Activated CD4-positive, alpha-beta T cell treated with anti-CD3 and anti-CD28 coated beads, Interleukin-2, amount 10 ng/mL, durations not matched to agents 7 days and 5 days (primary cell): ENCODE measurements at places on chromosomes 12 and 14. TPM values are rescaled to one million over a fixed set of nuclear protein-coding genes. Genes with fewer than 3 reads are reported as not detected.
A peak's percentile ranks its signal among the peaks of the same experiment; 100 is the strongest.

Gene FOXM1
- 131 TPM for total RNA-seq

Gene B4GALNT1
- 0.77 TPM for total RNA-seq

Gene TMEM121
- 4.6 TPM for total RNA-seq

Gene SLC6A12
- not detected for total RNA-seq

Gene ALKBH2
- total RNA-seq = 13.0 TPM

DNA sequence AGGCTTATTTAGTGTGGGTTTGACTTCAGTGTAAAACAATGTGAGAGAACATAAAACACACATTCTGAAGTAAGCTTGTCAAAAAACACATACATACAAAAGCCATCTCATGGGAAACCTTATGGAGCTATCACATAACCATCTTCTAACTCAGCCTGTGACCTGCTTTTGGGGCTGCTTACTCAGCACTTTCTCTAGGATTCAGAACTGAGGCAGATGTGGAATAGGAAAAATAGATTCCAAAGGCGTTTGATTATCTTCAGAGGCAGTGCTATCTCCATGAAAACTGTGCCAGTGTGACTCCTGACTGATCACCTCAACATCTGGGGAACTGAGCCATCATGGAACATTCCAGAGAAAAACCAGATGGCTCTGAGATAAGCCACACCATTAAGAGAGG lies 13.5 kb downstream of the HAL start:
- H3K4me3 ChIP-seq = no peak overlapping the region
- no peaks in the 10 kb centered on the region for H3K27me3 ChIP-seq
- no peak for DNase-seq
- no peak overlapping the region for H3K27ac ChIP-seq
- H3K36me3 ChIP-seq = no peaks in the 10 kb centered on the region
- H3K4me1 ChIP-seq = no peaks in the 10 kb centered on the region

GRCh38 chr12:29546000-29546399 lies 48.5 kb upstream of the OVCH1 start:
- H3K4me1 ChIP-seq = no peaks in the 10 kb centered on the region
- H3K27ac ChIP-seq = no peak overlapping the region
- no peaks in the 10 kb centered on the region for H3K36me3 ChIP-seq
- H3K4me3 ChIP-seq = no peak overlapping the region
- H3K27me3 ChIP-seq = peaks cover 4% of the 10 kb centered on the region

DNA sequence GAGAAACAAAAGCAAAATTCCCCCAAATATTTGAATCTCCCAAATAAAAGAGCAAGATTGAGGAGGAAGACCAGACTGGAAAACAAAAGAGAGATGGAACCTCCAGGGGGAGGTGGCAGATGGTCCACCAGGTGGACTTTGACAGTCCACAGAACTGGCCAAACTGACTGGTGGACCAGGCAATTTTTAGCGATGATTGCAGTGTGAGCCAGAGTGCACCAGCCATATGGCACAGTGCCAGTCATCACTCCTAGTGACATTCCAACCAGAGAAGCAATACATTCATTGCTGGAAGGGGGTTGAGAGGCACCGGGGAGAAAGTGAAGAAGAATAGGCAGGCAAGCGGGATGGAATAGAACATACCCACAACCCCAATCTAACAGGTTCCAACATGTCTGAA lies 182.9 kb downstream of the EXOC5 start:
- no peaks in the 10 kb centered on the region for H3K36me3 ChIP-seq
- H3K4me1 ChIP-seq = no peaks in the 10 kb centered on the region
- no peak for DNase-seq

DNA sequence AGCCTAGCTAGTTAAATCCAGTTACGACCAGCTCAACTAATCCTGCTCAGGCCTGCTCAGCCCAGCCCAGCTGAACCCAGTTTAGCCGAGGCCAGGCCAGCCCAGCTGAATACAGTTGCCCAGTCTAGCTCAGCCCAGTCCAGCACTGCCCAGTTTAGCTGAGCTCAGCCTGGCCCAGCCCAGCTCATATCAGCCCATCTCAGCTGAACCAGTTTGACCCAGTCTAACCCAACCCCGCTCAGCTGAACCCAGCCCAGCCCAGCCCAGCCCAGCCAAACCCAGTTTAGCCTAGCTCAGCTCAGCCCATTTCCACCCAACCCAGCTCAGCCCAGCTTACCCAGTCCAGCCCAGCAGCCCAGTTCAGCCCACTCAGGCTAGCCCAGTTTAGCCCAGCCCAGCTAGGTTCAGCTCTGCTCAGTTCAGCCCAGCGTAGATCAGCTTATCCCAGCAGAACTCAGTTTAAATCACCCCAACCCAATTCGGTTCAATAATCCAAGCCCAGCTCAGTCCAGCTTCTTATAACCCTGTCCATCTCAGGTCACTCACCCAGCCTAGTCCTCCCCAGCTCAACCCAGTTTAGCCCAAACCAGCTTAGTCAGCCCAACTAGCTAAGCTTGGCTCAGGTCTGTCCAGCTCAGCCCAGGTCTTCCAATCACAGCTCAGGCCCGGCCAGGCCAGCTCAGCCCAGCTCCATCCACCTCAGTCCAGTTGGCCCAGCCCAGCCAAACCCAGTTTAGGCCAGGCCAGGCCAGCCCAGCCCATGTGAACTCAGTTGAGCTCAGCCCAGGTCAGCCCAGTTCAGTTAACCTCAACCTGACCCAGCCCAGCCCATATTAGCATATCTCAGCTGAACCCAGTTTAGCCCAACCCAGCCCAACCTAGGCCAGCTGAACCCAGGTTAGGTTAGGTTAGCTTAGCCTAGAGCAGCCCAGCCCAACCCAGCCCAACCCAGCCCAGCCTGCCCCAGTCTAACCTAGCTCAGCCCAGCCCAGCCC lies 76.7 kb downstream of the TMEM121 start:
- no peaks in the 10 kb centered on the region for H3K27me3 ChIP-seq
- H3K4me3 ChIP-seq = no peak overlapping the region
- no peaks in the 10 kb centered on the region for H3K4me1 ChIP-seq

DNA sequence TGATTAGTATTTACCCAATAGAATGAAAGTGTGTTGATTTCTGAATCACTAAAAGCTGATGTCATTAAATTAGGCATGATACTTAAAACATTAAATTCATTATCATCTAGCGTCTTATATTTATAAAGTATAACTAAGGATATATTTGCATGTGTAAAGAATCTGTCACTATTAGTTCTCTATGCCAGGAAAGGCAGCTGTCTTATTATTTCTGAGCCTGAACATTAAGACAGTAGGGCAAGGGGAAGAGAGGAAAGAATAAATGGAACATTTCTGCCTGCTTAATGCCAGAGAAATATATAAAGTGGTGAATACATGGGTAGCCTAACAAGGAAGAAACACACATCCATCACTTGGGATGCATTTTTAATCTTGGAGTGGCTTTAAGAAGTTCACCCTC lies 965.1 kb upstream of the TMEM132C start:
- no peak for DNase-seq
- H3K36me3 ChIP-seq = no peaks in the 10 kb centered on the region
- H3K27me3 ChIP-seq = peaks cover 1% of the 10 kb centered on the region
- H3K4me3 ChIP-seq = no peak overlapping the region
- H3K4me1 ChIP-seq = no peaks in the 10 kb centered on the region
- H3K27ac ChIP-seq = no peak overlapping the region

DNA sequence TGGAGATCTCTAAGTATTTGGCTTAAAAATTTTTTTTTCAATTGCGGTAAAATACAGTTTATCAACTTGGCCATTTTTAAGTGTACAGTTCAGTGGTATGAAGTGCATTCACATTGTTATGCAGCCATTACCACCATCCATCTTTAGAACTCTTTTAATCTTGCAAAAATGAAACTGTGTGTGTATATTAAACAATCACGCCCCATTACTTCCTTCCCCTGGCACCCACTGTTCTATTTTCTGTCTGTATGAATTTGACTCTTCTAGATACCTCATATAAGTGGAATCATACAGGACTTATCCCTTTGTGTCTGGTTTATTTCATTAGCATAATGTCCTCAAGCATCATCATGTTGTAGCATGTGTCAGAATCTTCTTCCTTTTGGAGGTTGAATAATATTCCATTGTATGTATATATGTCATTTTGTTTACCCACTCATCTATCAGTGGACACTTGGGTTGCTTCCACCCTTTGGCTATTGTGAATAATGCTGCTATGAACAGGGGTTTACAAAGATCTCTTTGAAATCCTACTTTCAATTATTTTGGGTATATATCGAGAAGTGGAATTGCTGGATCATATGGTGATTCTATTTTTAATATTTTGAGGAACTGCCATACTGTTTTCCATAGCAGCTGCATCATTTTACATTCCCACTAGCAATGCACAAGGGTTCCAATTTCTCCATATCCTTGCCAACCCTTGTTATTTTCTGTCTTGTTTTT lies 62.9 kb downstream of the SAMD4A start:
- no peak overlapping the region for H3K4me3 ChIP-seq
- peak overlapping the region; percentile 4 for H3K27ac ChIP-seq
- H3K4me1 ChIP-seq = peaks cover 45% of the 10 kb centered on the region
- H3K27me3 ChIP-seq = no peaks in the 10 kb centered on the region

- no peaks in the 10 kb centered on the region for H3K27me3 ChIP-seq
- H3K27ac ChIP-seq = peak overlapping the region; percentile 25
- peaks cover 43% of the 10 kb centered on the region for H3K36me3 ChIP-seq
- no peak for DNase-seq
- no peak overlapping the region for H3K4me3 ChIP-seq
Observed at GRCh38 chr14:100336618-100337530, 13.7 kb downstream of the SLC25A47 start.

DNA sequence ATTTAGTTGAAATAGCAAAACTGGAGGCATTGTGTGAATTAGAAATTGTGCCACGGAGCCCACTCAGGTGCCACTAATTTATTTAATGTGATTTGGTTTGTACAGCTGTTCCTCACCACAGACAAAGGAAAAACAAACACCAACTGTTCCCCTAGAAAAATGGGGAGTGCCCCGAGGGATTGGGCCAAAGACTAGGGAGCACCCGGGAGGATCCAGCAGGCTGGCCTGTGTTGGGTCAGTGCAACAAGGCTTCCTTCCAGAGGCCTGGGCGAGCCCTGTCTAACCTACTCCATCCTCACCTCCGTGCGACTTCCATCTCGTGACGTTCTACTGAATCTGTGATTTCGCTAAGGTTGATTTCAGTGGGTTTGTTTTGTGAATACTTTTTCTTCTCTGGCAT lies 206.2 kb downstream of the CHST11 start:
- H3K4me3 ChIP-seq = no peak overlapping the region
- H3K36me3 ChIP-seq = peaks cover 13% of the 10 kb centered on the region
- H3K27ac ChIP-seq = no peak overlapping the region
- DNase-seq = no peak

DNA sequence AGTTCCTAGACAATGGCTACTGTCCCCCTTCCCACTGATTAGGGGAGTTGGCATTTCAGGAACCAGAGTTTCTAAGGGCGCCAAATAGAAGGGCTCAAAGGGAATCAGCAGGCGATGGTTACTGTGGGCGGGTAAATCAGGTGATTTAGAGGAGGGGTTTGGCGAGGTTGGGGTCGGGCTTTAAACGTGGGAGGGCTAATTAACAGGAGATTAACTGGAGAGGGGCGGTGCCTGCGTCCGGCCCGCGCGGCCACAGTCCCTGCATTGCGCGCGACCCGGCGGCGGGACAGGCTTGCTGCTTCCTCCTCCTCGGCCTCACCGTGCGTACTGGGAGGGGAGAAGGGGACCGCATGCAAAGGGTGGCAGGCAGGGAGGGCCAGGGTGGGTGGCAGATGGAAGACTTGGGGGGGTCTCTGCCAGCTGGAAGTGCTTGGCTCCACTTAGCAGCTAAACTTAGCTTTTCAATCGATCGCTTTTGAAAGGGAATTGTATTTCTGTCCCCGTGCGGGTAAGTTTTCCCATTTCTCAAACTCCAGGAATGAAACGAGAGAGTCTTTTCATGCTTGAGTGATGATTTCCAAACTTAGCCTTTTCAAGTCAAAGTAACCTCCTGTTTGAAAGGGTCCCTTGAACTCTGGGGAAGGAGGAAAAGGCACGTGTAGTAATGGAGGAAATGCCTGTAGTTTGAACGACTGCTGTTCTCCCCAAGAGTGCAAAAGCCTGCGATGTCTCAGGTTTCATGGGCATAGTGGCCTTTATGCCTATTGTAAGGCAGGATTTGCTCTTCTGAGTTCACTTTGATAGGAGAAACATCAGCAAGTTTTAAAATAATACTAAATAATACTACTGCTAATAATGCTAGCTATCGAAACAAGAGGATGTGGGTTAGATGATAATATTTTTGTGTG lies at the start of gene MGST1:
TSS of gene MGST1 (plus strand) at position 255 of the 908 bp plus-strand sequence. CDS start 6,608 bp downstream, outside the sequence.
- H3K4me3 ChIP-seq = no peak within 1 kb of the TSS
- H3K27me3 ChIP-seq = peaks cover 8% of the 10 kb centered on the region
- H3K27ac ChIP-seq = no peak within 1 kb of the TSS
- DNase-seq = no peak
- H3K4me1 ChIP-seq = no peaks in the 10 kb centered on the region

DNA sequence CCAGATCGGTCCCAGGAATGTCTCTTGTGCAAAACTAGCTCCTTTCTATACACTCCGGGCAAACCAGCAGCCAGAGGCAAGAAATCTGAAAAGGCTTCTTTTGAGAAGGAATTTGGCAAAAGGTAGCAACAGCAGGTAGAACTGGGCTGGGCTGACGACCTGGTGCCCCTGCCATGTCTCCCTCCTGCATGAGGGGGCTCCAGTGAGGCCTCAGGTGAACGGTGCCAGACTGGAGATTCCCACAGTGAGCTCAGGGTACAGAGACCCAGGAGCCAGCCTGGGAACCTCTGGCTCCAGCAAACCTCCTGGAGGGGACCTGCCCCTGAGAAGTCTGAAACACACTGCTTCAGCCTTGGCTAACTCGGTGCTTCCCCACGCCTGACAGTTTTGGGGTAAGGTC lies 10.8 kb downstream of the ITPK1 start:
- H3K36me3 ChIP-seq = peaks cover 4% of the 10 kb centered on the region
- no peak for DNase-seq
- H3K4me3 ChIP-seq = no peak overlapping the region
- H3K27me3 ChIP-seq = no peaks in the 10 kb centered on the region
- peaks cover 68% of the 10 kb centered on the region for H3K4me1 ChIP-seq

GRCh38 chr14:81222691-81223090 lies 1.9 kb upstream of the GTF2A1 start:
- no peaks in the 10 kb centered on the region for H3K27me3 ChIP-seq
- H3K36me3 ChIP-seq = peaks cover 10% of the 10 kb centered on the region
- H3K4me3 ChIP-seq = no peak overlapping the region

DNA sequence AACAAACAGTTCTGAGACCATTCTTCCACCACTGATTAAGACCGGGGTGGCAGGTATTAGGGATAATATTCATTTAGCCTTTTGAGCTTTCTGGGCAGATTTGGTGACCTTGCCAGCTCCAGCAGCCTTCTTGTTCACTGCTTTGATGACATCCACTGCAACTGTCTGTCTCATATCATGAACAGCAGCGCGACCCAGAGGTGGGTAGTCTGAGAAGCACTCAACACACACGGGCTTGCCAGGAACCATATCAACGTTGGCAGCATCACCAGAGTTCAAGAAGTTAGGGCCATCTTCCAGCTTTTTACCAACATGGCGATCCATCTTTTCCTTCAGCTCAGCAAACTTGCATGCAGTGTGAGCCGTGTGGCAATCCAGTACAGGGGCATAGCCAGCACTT lies 16.9 kb downstream of the AEBP2 start:
- no peak for DNase-seq
- no peak overlapping the region for H3K27ac ChIP-seq
- H3K4me1 ChIP-seq = peaks cover 31% of the 10 kb centered on the region
- peaks cover 49% of the 10 kb centered on the region for H3K36me3 ChIP-seq
- no peak overlapping the region for H3K4me3 ChIP-seq
- no peaks in the 10 kb centered on the region for H3K27me3 ChIP-seq

GRCh38 chr14:61098721-61099120 lies 117.7 kb downstream of the SLC38A6 start:
- H3K36me3 ChIP-seq = no peaks in the 10 kb centered on the region
- H3K4me3 ChIP-seq = no peak overlapping the region
- no peaks in the 10 kb centered on the region for H3K27me3 ChIP-seq
- DNase-seq = no peak
